ENCODE measurements at places on chromosomes 12 and 14.

DNA sequence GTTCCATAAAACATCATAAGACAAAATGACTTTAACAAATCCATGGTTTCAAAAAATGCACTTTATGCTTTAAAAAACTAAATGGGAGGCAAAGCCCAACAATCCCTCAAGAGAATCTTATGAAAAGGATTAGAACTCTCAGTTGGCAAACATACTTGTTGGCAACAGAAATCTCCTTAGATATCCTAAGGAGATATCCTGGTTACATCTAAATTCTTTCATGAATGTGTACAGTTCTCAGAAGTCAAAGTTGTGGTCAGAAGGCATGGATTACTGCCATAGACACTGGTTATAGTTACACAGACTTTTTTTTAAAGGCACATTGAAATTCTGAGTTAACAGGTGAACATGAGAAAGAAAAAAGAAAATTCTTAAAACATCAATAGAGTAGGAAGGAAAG lies 17.5 kb upstream of the ISM2 start:
- DNase-seq, result no peak

DNA sequence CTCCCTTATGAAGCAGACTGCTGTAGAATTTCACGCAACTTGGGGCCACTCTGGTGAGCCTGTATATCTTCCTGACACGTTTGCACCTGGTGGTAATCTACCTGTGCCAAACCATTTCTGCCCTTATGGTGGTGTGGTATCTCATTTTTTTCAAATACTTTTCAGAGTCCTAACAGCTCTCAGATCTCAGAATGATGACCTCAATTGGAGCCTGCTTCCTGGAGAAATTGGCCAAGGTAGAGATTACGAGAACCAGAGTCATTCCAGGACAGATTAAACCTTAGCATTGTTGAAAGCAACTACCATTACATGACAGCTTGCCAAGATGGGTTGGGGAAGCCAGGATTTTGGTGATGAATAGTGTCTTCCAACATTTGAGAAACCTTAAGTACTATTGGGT lies 48.2 kb downstream of the CPSF6 start:
- no peak for DNase-seq

DNA sequence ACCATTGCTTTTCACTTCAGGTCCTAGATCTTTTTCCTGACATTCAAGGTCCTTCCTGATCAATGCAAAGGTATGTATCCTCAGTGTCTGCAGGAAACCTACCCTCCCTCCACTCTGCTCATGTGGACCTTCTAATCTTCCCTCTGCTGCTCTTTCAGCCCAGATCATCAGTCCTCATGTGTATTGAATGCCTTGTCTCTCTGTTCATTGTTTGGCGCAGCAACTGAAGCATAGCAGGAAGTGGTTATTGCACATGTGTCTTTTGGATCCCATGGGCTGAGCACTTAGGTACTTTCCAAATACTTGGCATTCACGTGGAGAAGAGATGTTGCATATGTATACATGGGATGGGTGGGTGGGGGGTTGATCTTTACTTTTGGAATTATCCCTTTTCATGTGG lies 4.3 kb upstream of the NIN start:
- DNase-seq, result no peak

GRCh38 chr14:74922752-74923401 lies at the start of gene RPS6KL1:
RPS6KL1 (minus strand) TSS chr14:74923260; CDS start chr14:74921541, 1,719 bp downstream.
- peak; percentile 80 for DNase-seq

GRCh38 chr12:113154351-113154973 lies 4.9 kb downstream of the CFAP73 start:
- no peak for DNase-seq

DNA sequence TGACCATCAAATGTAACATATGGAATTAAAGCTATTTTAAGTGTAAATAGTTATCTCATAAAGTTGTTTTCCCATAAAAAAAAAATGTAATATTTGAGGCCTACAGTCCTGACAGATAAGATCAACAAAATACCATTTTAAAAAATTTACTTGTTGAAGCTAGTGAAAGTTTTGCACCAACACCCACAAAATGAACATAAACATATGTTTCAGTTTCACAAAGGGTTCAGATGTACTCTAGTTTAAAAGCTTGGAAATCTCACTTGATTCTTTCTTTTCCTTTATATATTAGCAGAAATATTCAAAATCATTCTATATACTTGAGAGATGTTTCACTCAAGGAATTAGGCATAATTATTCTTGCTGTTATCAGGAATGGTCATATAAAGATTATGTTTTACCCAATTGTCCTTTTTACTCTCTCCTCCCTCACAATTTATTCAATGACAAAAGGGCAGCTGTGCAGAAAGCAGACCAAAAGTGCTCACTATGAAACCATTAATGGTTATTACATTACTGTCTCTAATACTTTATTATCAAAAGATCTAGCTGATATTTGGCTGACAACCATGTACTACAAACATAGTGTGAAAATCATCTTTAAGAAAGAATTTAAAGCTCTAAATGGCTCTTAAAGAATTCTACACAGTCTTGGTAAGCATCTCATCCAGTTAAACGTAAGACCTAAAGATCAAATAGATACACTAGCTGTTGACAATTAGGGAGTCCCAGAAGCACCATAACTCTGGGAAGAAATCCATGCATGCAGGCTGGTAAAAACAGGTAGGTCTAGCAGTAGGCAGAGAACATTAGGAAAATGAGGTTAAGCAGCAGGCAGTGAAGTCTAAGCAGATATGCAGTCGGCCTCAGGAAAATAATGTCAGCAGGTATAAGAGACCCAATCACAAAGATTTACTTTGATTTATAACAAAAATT lies 28.8 kb downstream of the KIF21A start:
- no peak for DNase-seq

- no peak for DNase-seq
These were observed 19.5 kb downstream of the COCH start for GRCh38 chr14:30893819-30894218.

- no peak for DNase-seq
These were observed 120.7 kb downstream of the ESRRB start for GRCh38 chr14:76496595-76496994.

GRCh38 chr14:68232300-68233055 lies 412.9 kb downstream of the RAD51B start:
- no peak for DNase-seq

DNA sequence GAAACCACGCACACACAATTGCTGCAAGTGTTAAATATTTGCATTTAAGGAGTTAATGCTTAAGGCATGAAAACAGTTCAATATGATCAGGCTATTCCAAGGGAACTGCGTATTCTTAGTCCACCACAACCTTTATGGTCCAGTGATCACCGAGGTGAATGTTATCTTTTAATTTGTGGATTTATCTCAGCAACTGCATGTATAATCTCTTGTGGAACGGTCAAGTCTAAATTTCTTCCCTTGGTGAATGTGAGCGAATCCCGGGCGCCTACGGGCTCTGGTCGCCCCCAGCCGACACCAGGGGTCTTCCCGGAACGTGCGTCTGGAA lies 999 bp upstream of the AK7 start:
- DNase-seq, result no peak

GRCh38 chr14:74964787-74965485 lies 9.5 kb upstream of the PGF start:
- DNase-seq, result no peak

DNA sequence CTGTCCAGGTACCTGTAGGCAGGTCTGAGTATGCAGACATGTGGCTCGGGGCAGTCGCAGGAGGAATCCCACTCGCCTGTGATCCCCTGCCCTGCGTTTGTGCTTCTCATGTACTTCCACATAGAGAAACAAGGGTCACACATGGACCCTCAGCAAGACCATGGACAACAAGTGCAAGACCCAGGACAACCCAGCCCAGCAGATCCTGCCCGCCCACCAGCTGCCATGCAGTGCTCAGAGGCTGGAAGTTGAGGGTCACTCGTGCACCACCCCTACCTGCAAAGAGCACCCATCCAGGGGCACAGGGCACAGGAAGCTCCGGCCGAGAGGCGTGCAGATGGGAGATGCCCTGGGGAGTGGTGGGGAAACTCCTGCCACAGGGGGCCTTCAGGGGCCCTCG lies 67.5 kb upstream of the C14orf180 start:
- DNase-seq, result no peak

DNA sequence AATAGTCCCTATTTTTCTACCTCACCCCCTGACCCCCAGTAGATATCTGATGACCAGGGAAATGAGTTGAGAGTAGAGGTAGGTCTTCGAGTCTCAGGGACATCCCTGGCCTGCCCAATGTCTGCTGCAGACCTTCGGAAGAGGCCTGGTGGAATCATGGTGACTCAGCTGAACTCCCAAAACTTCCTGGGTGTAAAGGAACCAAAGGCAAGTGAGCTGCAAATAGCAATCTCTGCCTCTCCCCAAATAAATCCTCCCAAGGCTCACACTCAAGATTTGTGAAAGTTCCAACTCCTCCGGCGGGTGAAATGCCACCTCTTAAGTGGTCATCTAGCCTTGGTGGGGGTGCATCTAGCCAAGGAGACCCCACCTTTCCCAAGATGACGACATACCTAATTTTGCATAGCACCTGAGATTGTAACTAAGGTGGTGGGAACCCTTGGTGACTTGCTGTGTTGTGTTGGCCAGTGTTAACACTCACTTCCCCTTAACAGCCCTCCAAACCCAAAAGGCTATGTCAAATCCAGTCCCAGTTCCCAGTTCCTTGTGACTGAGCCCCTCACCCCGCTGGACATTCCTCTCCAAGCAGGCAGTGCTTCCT lies 6.3 kb downstream of the ZFP36L1 start:
- no peak for DNase-seq

DNA sequence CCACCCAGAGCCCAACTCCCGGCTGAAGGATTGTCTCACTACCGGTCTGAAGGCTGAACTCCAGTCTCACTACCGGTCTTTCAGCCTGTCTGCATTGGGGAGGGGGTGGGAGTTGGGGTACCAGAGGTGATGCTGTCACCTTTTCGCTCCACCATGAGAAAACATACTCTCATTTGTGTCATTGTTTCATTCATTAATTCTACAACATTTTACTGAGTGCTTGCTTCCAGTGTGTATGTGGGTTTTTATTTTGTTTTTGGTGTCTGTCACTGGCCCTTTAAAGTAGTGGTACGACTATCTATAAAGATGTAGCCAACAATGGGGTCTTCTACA lies 524 bp upstream of the CDK4 start:
- DNase-seq, result no peak

DNA sequence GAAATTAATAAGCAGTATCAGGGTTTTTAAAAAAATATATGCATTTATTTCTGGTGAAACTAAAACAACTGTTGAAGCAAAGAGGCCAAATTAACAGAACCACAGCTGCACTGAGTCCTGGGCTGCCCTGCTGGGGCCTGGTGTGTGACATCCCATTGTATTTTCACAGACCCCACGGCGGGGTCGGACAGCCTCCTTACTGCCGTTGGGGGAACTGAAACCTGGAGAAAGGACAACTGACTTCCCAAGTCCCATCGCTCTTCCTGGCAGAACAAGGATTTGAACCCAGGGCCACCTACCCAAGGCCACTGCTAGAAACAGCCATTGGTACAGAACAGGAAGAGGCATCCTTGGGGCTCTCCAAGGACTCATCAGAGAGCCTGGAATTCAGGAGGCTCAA lies 114.8 kb upstream of the SFSWAP start:
- no peak for DNase-seq

- no peak for DNase-seq
These were observed 63.8 kb downstream of the C12orf42 start for GRCh38 chr12:103431950-103432349.

DNA sequence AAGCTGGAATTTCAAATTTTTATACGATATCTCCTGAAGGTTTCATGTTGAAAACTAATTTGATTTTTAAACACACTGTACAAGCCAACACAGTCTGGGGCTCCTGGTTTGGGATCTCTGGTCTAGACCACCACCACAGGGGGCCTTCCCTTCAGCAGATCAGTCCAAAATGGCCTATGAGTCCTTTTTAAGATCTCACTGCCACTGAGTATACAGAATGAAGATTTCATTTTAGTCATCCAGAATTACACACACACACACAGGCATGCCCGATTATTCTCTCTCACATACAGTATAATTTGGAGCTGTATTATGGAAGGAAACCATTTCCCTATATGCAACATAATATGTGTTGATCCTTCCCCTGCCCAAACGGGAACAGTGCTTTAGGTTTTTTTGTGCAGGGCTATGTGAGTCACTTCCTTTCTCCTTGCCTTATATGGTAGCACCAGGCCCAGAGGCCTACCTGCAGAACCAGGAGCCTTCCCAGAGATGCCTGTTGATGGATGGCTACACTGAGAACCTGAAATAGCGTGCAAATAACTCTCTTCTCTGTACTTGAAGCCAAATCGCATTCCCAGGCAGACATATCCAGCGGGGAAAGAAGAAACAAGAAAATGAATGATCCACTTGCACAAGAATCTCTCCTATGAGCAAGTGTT lies 28.1 kb upstream of the WNK1 start:
- DNase-seq, result no peak

DNA sequence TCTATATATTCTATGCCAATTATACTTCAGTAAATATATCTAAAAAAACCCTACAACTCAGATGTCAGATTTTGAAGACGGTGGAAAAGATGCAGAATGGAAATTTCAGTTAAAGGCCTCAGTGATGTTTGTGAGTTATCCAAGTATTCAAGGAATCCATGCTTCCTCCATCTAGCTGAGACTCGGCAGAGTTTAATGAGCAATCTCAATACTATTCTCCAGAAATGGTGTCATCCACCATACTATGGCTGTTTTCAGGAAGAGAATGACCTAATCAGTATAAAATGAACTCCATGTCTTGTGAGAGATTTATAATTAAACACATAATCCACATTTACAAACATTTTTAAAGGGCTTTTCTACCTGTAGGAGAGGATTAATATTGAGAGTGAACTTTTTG lies 66.0 kb downstream of the KLHL28 start:
- no peak for DNase-seq

DNA sequence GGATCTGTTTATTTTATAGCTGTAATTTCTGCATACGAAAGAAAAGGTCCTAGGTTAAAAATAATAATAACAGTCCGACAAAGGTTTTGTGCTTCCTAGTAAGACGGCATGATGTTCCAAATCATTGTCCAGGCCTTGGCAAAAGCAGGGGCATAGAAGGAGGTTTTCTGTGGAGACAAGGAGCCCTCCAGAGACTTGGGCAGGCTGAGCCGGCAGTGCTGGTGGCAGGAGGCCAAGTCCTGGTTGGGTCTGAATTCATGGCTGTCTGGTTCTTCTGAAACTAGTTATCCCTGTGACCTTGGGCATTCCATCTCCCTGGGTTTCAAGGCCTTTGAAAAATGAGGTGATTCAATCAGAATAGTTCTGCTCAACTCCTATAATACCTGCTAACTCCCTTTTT lies 44.0 kb downstream of the KCNK13 start:
- no peak for DNase-seq

DNA sequence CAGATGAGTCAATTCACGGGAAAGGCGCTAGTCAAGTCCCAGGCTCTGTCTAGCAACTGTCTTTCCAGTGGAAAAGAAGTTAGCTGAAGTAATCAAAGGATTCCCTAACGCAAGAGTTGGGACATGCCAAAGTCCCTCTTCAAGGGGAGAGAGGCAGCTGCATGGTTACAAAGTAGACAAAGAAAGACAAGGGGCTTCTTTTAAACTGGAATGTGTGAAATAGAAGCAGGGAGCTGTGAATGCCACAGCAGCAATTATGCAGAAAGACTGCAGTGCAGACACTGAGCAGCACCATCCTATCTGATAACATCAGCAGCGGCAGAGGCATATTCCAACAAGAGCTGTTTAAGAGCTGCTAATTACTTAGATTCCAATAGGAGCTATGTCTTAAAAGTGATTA lies 12.5 kb upstream of the CIPC start:
- no peak for DNase-seq

GRCh38 chr14:71478542-71478941 lies 453.7 kb upstream of the RGS6 start:
- no peak for DNase-seq

All from NCI-H748 treated with DMSO at 0.1 percent for 48 hours (cell line).